ENCODE measurements at places on chromosomes 16 and 17. TPM values are rescaled to one million over a fixed set of nuclear protein-coding genes. Genes with fewer than 3 reads are reported as not detected.

Gene NKD1
- total RNA-seq: 0.39 TPM

Gene DNAH2
- total RNA-seq: 0.03 TPM

Gene ARL5C
- total RNA-seq: not detected

Gene UNC13D
- total RNA-seq: 6.1 TPM

Gene C17orf107
- total RNA-seq: 0.24 TPM

Gene SLC5A11
- 0.37 TPM for total RNA-seq

Gene OGFOD3
- 25.5 TPM for total RNA-seq

Gene CD79B
- total RNA-seq: not detected

Gene HLF
- 0.08 TPM for total RNA-seq

Gene TBC1D26
- not detected for total RNA-seq

Gene SHBG
- 0.29 TPM for total RNA-seq

Gene VPS4A
- 29.4 TPM for total RNA-seq

Gene TUBD1
- total RNA-seq: 11.0 TPM

Gene ITGAX
- 1.1 TPM for total RNA-seq

Gene KDM8
- total RNA-seq: 3.0 TPM

Gene BAHCC1
- total RNA-seq: 10.2 TPM

Gene STAC2
- 1.3 TPM for total RNA-seq

Gene UNC45B
- total RNA-seq: not detected

Gene CIBAR2
- total RNA-seq: not detected

Gene SENP3
- total RNA-seq: 85.2 TPM

Gene TMIGD1
- total RNA-seq: not detected

Gene IRF8
- total RNA-seq: 0.53 TPM

Gene MPHOSPH6
- total RNA-seq: 24.2 TPM

Gene LHX1
- 1.6 TPM for total RNA-seq

Gene CEP295NL
- total RNA-seq: 0.48 TPM

Gene RHOT2
- total RNA-seq: 64.2 TPM

Gene PRDM7
- total RNA-seq: not detected

Gene B4GALNT2
- total RNA-seq: 0.38 TPM

Gene MAPT
- total RNA-seq: 2.1 TPM

Gene MIEN1
- total RNA-seq: 98.4 TPM

Gene FN3K
- 9.1 TPM for total RNA-seq

Gene SMIM36
- not detected for total RNA-seq

Gene EVI2B
- not detected for total RNA-seq

Gene TPSG1
- not detected for total RNA-seq

Gene PRSS21
- not detected for total RNA-seq

Gene VWA3A
- not detected for total RNA-seq

Gene C16orf90
- total RNA-seq: not detected

Gene TEDC2
- total RNA-seq: 19.0 TPM

Gene KRTAP17-1
- total RNA-seq: not detected

Gene DNAAF1
- 0.26 TPM for total RNA-seq

Gene MARVELD3
- total RNA-seq: 0.29 TPM

Gene COQ9
- 45.6 TPM for total RNA-seq
